ENCODE measurements at places on chromosomes 6 and 20. TPM values are rescaled to one million over a fixed set of nuclear protein-coding genes. Genes with fewer than 3 reads are reported as not detected.

KIAA1755 gene
- 2.5 TPM for total RNA-seq

KCNK15 gene
- not detected for total RNA-seq

DNA sequence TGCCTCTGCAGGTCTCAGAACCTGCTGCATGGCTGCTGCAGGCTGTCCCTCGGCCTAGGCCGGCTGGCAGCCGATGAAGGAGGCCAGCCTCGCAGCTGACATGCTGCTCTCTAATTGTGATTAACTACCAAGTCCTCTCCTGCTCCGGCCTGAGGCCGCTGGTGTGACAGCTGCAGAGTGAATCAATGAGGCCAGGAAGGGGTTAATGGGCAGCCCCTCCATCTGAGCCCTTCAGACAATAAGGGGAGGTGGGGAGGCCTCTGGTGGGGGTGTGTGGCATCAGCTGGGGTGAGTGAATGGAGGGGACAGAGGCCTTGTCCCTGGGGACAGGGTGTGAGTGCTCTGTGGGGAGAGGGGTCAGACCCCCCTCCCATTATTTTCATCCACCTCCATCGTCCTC is 34.4 kb downstream of the SLC52A3 start:
- H3K36me3 ChIP-seq: no peaks in the 10 kb centered on the region
- peaks cover 17% of the 10 kb centered on the region for H3K27me3 ChIP-seq
- no peak overlapping the region for H3K4me3 ChIP-seq
- DNase-seq: no peak

FOXS1 gene
- not detected for total RNA-seq

DNA sequence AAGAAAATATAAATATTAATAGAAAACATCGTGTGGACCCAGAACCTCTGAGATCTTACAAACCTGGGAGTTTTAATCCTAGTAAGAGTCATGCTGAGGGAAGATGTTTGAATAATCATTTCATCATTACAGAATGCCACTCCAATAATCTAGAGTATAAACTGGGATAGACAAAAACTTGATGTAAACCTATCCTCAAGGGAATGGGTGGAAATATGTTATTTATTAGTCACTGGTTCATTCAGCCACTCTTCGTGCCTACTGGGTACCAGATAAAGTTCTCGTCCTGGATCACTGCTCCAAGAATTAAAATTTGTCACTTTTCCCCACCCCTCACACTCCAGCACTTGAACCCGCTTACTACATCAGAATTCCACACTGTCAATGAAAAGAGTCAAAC is 7.7 kb downstream of the HLA-B start:
- no peak overlapping the region for H3K27ac ChIP-seq
- H3K27me3 ChIP-seq: peaks cover 44% of the 10 kb centered on the region
- no peaks in the 10 kb centered on the region for H3K4me1 ChIP-seq
- H3K4me3 ChIP-seq: no peak overlapping the region
- no peak for DNase-seq

SAMD3 gene
- 3.1 TPM for total RNA-seq

MCM8 gene
- 13.9 TPM for total RNA-seq

- H3K4me1 ChIP-seq: no peaks in the 10 kb centered on the region
- H3K4me3 ChIP-seq: no peak overlapping the region
- no peaks in the 10 kb centered on the region for H3K27me3 ChIP-seq
- peaks cover 66% of the 10 kb centered on the region for H3K36me3 ChIP-seq
- DNase-seq: no peak
Measured at GRCh38 chr20:57375652-57376230, 15.5 kb upstream of the RBM38 start.

DNA sequence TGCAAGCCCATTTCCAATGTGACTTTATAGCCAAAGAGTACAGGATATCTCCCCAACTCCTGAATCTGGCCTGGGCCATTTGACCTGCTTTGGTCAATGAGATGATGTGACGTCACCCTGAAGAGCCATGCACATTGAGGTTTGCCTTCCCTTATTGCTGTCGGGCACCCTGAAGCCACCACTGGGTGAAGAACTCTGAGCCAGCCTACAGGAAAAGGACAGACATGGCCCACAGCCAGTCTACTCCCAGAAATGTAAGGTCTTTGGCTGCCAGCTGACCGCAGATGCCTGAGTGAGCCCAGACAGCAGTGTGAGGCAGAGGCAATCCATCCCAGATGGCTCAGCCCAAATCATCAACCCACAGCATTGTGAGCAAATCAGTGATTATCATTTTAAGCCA is 3.7 kb upstream of the SYNDIG1 start:
- no peak for DNase-seq
- no peaks in the 10 kb centered on the region for H3K4me1 ChIP-seq
- H3K4me3 ChIP-seq: no peak overlapping the region
- peaks cover 28% of the 10 kb centered on the region for H3K27me3 ChIP-seq
- no peak overlapping the region for H3K27ac ChIP-seq
- H3K36me3 ChIP-seq: no peaks in the 10 kb centered on the region

CLDN20 gene
- total RNA-seq: not detected

DNA sequence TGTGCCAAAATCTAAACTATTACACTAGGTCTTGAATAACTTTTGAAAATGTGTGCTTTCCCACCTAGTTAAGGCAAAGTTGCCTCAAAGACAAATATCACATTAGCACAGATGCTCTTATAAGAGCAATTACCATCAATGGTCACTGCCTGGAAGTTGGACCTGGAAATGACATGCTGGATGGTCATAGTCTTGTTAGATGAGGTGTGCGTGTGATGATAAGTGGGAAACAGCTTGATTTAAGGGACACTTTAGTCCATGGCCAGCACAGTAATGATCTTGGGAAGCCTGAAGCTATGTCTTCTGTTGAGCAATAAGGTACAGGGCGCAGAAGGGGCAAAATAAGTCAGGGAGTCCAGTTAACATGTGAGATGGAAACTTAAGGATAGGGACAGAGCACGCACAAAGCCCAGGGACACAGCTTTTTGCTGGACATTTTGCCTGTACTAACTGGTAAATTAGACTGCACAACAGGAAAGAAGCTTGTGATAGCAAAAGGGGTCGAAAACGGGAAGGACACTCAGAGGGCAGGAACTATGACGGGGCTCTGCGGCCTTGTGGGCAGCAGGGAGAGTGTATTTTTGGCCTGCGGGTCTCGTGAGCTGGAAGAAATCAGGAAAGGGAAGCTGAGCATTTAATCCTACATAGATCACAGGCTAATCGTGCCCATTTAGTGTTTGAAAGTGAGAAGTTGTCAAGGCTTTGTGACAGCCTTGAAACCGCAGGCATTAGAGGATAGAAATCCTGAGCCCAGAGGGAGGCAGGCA is 66.7 kb upstream of the BMP2 start:
- no peak for DNase-seq
- no peaks in the 10 kb centered on the region for H3K36me3 ChIP-seq
- H3K4me3 ChIP-seq: no peak overlapping the region

ILRUN gene
- total RNA-seq: 32.2 TPM

DNA sequence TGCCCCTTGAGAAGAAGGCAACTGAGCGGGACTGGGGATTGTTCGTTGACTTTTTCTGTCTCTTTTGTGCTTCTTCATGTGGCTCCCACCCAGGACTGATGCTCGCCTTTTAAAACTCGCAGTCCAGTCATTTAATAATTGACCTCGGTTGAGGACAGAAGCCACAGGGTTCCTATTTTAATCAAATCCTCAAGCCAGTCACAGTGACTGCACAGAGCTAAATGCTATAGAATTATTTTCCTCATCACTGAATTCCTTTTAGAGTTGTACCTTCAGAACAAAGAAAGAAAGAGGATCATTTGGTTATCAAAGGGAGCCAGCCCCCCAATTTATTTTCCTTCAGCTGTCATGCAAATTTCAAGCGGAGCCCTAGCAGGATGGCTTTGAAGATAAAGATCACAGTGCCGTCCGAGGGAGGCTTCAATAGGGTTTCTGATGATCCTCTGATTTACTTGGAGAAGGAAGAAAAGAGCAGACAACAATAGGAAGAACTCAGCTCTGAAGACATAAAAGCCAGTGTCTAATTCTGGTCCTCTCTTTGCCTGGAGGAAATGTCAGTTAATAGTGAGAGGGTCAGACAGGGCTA is 186.6 kb downstream of the DOK5 start:
- H3K27me3 ChIP-seq: no peaks in the 10 kb centered on the region
- no peaks in the 10 kb centered on the region for H3K4me1 ChIP-seq
- H3K27ac ChIP-seq: no peak overlapping the region
- DNase-seq: no peak
- H3K36me3 ChIP-seq: no peaks in the 10 kb centered on the region

GRCh38 chr20:58695895-58696375 is 3.3 kb downstream of the NPEPL1 start:
- H3K4me3 ChIP-seq: no peak overlapping the region
- no peaks in the 10 kb centered on the region for H3K27me3 ChIP-seq
- H3K27ac ChIP-seq: no peak overlapping the region

SDHAF4 gene
- 2.5 TPM for total RNA-seq

SLCO4A1 gene
- 0.56 TPM for total RNA-seq

- DNase-seq: no peak
- no peaks in the 10 kb centered on the region for H3K4me1 ChIP-seq
Measured at GRCh38 chr6:51062166-51062722, 243.6 kb downstream of the TFAP2B start.

MPIG6B gene
- total RNA-seq: not detected

GRCh38 chr20:48705240-48706115 is 122.3 kb downstream of the PREX1 start:
- H3K4me3 ChIP-seq: no peak overlapping the region
- no peaks in the 10 kb centered on the region for H3K27me3 ChIP-seq
- no peak for DNase-seq
- no peaks in the 10 kb centered on the region for H3K4me1 ChIP-seq
- no peak overlapping the region for H3K27ac ChIP-seq

DNA sequence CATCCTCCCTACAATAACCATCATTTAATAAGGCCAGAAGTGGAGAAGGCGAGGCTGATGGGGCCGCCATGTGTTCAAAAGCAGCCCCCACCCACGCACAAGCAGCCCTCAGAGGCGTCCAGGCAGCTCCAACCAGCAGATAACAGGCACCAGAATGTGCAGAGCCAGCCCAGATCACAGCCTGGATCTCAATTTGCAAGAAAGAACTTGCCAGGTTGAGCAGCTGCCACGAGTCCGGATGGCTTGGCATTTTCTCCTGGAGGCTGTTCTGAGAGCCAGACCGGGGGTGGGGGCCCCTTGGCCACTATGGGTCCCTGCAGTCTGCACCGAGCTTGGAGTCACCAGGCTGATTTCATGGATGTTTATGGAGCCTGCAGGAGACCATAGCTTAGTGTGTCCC is 338.1 kb downstream of the PREX1 start:
- no peaks in the 10 kb centered on the region for H3K27me3 ChIP-seq
- no peaks in the 10 kb centered on the region for H3K4me1 ChIP-seq
- H3K27ac ChIP-seq: no peak overlapping the region
- DNase-seq: no peak
- H3K4me3 ChIP-seq: no peak overlapping the region

OXT gene
- total RNA-seq: not detected

- no peaks in the 10 kb centered on the region for H3K36me3 ChIP-seq
- DNase-seq: no peak
- H3K27ac ChIP-seq: no peak overlapping the region
- no peaks in the 10 kb centered on the region for H3K27me3 ChIP-seq
- no peak overlapping the region for H3K4me3 ChIP-seq
Measured at GRCh38 chr20:54485631-54486030, 10.2 kb downstream of the DOK5 start.

TUBB1 gene
- total RNA-seq: not detected

- H3K4me3 ChIP-seq: peak overlapping the region; percentile 74
- H3K36me3 ChIP-seq: peaks cover 4% of the 10 kb centered on the region
- H3K27ac ChIP-seq: peak overlapping the region; percentile 91
- peaks cover 35% of the 10 kb centered on the region for H3K4me1 ChIP-seq
- DNase-seq: no peak
- no peaks in the 10 kb centered on the region for H3K27me3 ChIP-seq
Measured at GRCh38 chr20:45347297-45347935, 808 bp downstream of the SDC4 start.

FHL5 gene
- not detected for total RNA-seq

DNA sequence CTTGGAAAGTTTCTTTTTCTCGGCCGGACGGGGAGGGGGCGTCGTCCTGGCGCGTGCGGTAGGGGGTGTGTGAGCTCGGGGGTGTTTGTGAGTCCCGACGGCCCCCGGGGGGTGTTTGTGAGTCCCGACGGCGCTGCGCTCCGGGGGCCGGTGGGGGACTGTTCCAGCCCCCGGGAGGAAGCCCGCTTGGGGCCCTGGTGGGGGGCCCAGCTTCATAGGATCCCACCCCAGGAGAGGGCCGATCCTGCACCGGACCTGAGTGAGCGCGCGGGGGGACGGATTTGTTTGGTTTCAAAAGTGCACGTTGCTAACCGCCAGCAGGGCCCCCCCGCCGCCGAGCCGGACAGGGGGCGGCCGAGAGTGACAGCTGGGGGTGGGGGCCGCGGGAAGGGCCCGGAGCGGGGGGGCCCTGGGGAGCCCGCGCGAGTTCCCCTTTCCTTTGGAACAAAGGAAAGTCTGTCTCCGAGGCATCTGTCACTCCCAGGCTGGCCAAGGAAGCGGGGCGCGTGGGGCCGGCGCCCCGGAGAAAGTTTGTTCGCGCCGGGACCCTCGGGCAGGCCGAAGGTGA is 485 bp downstream of the TGIF2 start:
- no peak for DNase-seq
- H3K4me1 ChIP-seq: peaks cover 13% of the 10 kb centered on the region
- H3K27ac ChIP-seq: peak overlapping the region; percentile 81
- H3K36me3 ChIP-seq: peaks cover 5% of the 10 kb centered on the region

DNA sequence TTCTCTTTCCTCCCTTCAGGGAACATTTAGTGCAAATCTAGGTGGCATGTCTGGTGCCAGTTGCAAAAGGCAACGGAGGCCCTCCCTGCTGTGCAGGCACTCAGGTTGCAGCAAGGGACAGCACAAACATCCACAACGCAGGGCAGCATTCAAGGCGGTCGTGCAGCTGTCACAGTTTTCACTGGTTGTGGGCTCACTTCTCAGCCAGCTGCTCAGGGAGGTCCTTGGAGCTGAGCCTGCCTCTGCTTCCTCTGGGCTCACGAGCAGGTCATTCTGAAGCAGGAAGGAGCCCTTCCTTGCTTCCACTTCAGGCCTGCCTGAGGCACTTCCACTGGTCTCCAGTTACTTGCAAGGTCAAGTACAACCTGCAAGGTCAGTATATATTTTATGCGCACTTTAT is 3.8 kb upstream of the NPEPL1 start:
- no peak overlapping the region for H3K4me3 ChIP-seq
- H3K36me3 ChIP-seq: no peaks in the 10 kb centered on the region
- DNase-seq: peak; percentile 14
- H3K27me3 ChIP-seq: no peaks in the 10 kb centered on the region
- H3K4me1 ChIP-seq: peaks cover 18% of the 10 kb centered on the region

DNA sequence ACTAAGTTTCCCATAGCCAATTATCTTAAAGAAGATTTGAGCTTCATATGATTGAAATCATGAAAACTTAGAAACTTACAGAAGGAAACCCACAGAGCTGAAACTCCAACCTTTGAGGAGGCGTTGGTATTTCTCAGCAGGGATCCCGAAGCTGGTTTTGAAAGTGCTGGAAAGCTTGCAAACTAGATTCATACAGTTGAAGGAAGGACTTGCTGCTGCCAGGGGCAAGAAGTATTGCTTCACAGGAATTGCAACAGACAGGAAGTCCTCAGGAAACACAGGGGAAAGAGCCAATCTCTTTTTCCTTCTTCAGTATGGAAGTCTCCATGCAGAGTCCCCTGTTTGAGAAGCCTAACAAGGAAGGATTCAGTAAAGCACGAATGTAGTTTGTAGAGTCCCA is 419.7 kb downstream of the CD109 start:
- H3K27ac ChIP-seq: no peak overlapping the region
- H3K36me3 ChIP-seq: no peaks in the 10 kb centered on the region
- DNase-seq: peak; percentile 38
- peaks cover 23% of the 10 kb centered on the region for H3K4me1 ChIP-seq

SLC26A8 gene
- total RNA-seq: not detected

RAB32 gene
- 108 TPM for total RNA-seq

- H3K27ac ChIP-seq: no peak overlapping the region
- 0 out of 2 replicates have a peak, but pooled peaks cover 2% of the 10 kb centered on the region for H3K36me3 ChIP-seq
- no peaks in the 10 kb centered on the region for H3K4me1 ChIP-seq
- H3K4me3 ChIP-seq: no peak overlapping the region
- no peaks in the 10 kb centered on the region for H3K27me3 ChIP-seq
- DNase-seq: no peak
Measured at GRCh38 chr6:110239526-110240274, 59.5 kb downstream of the CDC40 start.

Measured in IMR-90 (cell line).